ENCODE measurements at places on chromosomes 4 and X.

DNA sequence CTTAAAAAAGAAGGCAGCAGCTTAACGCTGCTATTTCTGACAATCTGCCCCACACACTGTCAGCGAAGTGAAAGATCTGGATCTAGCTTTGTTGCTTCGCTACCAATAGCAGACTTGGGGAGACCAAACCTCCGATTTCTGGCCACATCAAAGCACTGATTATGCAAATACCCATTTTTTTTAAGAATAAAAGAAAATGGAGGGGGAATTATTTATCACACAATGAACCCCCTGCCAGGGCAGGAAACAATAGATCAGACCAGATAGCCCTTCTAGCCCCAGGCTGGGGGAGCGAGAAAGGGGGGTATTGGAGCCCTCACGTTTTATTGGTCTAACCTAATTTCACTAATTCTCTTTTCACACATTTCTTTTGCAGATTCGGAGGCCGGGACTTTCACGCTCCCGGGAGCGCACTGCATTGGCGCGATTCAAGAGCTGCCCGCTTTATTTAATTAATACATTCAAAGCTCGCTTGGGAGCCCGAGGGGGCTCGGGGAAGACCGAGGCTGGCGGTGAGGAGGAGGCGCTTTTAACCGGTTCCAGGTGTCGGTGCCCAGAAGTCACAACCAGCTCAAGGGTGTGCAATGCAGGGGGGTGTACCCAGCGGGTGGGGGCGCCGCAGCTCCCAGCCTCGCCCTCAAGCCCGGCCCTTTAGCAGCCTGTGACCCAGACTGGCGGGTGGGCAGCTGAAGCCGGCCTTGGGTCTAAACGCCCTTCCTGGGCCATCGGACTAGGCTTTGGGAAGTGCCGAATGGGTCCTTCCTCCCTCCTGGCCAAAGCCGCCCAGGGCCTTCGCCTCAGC lies 5.5 kb downstream of the NEUROG2 start:
- DNase-seq = peak; percentile 23

GRCh38 chr4:120765260-120765680 lies 157.3 kb downstream of the PRDM5 start:
- no peak for DNase-seq

GRCh38 chr4:25937801-25938200 lies 23.8 kb downstream of the SMIM20 start:
- DNase-seq = no peak

DNA sequence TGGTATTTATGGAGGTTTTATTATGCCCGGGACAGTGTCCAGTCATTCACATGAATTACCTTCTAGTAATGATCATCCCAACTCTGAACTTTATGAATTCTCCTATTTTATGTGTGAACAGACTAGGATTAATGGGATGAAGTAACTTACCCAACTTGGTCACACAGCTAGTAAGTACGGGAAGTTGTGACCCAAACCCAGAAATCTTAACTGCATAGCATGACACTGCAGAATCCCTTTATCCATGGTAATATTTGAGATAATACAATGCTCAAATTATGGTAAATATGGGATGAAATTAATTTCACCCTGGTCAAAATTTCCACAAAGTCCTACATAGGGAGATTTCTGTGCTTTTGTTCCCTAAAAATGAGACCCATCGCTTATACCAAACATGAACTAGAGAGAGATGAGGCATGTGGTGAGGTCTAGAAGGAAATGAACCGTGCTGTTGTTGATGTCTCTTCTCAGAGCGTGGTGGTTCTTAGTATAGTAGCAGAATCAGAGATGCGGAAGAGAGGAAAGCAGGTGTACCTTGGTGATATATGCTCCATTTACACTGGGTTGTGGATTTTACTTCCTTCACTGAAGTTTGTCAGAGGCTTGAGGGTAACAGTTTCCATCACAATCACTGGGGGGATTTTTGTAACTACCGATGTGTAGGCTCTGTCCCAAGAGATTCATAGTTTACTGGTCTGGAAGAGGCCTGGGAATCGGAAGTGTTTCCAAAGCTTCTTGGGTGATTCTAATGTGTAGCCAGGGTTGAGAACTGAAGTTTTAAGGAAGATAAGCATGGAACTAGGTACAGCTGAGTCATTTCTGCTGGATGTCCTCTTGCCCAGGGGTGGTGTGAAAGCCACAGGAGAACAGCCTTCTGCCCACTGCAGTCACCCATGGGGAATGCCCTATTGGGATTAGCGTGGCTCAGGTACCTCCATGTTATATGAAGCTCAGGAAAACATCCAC lies 30.2 kb upstream of the FAM9C start:
- no peak for DNase-seq

- no peak for DNase-seq
Measured at GRCh38 chr4:4849106-4849505, 10.4 kb upstream of the MSX1 start.

GRCh38 chr4:156583265-156583664 lies 388.3 kb downstream of the PDGFC start:
- no peak for DNase-seq

- no peak for DNase-seq
Measured at GRCh38 chr4:122083989-122084388, 68.1 kb upstream of the BLTP1 start.

DNA sequence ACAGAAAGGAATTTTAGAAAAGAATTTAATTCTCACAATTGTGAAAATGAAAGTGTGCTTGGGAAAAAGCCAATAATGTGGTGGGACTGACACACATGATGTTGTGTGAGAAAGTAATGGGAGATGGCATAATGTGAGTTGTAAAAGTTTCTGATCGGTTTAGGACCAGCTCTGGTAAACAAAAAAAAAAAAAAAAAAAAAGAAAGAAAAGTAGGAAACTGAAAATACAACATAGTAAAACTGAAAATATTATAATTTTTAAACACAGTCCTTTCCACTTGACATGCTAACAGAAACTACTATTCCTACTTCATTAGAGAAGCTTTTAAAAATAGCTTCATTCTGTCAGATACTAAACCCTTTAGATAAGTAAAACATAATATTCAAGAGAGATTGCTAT lies 28.2 kb downstream of the RAP1GDS1 start:
- no peak for DNase-seq

DNA sequence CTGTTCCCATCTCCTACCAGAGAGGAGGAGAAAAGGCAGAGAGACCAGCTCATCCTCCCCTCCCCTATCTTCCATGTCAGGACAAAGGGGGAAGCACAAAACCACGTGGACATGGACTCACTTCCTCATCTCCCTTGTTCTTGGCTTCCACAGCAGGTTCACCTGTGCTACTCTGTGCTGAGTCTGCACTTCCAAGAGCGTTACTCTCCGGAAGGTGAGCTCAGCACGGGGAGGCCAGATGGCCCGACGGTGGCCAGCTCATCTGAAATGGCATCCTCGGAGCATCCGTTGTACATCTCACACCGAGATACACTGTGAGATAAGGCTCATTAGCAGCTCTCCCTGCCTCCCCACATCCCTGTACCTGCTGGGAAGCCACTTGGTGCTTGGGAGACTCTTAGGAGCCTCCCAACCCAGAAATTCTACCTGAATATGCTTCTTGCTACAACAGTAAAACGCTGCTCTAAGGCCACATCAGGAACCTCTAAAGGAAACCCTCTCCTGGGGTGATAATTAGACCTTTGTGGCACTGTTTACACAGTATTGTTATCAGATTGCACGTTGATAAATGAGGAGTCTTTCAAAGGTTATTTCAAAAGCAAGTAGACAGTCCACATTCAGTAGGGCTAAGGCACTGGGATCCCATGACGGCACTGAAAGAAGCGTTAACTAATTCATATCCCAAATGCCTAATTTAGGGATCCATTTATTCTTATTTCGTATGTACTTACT lies 19.4 kb downstream of the LGI2 start:
- DNase-seq = no peak

GRCh38 chr4:150541681-150542080 lies 40.3 kb upstream of the MAB21L2 start:
- no peak for DNase-seq

- no peak for DNase-seq
Measured at GRCh38 chrX:46251755-46252154, 293.5 kb downstream of the ZNF674 start.

DNA sequence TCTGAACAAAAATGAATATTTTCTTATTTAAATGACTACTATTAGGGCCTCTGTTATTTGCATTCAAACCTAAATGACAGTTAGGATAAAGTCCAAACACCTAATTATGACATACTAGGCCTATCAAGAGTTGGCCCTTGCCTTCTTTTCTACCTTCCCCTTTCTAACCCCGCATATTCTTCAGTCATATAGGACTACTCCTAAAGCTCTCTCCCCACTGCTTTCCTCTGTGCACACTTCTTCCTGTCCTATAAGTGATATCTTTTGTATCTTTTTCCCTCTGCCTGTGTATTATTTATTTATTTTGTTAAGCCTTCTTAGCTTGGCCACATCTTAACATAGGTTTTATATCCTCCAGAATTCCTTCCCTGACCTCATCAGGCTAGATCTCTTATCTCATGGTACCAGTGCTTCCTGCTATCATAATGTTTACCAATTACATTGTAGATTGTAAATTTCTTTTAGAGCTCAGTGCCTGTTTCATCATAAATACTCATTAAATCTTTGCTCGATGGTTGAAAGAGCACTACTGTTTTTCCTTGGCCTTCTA lies 22.5 kb downstream of the ERVMER34-1 start:
- no peak for DNase-seq

DNA sequence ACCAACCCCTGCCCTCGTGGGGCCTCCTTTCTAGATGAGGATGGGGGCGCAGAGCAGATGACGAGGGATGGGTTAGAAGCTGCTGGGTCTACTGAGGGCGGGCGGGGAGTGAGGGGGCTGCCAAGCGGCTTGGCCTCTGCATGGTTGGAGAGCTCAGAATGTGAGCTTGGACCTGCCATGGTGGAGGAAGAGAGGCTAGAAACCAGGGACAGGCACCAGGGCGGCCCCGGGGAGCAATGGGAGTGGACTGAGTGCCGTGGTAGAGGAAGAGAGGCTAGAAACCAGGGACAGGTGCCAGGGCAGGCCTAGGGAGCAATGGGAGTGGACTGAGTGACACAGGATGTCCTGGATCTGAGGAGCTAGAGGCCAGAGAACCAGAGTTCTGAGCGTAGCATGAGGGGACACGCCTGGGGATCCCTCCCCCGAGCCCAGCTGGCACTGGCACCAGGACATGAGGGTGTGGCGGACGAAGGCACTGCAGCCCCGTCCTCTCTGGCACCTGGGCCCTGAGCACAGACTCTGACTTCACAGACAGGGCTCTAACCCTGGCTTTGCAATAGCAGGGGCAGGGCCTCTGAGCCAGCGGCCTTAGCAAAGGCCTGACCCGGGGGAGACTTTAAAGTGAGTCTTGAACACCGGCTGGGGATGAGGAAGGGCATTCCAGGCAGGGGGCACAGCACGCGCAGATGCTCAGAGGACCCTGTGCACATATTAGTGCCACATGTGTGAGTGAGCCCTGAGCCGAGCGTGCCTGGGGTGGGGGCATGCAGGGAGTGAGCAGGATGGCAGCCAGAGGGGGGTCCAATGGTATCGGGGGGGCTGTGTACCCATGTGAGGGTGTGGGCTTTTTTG lies 214.0 kb upstream of the PSAPL1 start:
- no peak for DNase-seq

DNA sequence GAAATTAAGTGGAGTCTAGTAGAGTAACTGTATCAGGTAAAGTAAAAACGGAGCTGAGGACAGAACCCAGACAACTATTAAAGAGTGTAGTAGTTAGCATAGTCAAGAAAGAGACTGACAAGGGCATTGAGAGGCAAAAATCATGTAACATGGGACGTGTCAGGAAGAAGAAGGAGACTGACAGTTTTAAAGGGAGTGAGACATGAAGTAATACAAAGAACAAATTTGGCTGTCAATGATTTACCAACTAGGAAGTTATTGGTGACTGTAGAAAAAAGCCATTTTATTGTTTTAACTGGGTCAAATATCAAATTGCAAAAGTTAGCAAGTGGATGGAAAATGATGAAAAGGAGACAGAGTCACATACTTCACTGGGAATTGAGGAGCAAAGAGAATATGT lies 422.3 kb downstream of the MAPK10 start:
- DNase-seq = no peak

DNA sequence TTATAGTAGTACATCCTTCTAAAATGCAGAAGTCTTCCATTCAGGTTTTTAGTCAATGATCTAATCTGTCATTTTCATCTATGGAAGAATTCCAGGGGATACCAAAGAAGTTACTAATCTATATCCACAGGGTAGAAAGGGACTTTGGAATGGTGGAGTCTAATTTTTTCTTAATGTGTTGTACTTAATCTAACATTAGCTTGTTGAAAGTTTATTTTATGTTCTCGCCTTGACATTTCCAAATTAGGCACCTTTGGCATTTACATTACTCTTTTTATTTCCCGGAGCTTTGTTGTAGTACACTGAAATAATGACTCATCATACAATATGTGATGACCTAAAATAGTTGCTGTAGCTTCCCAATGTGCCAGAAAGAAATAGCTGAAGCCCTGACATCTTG lies 91.5 kb downstream of the HTR2C start:
- no peak for DNase-seq

GRCh38 chr4:3332498-3332897 lies 39.7 kb downstream of the RGS12 start:
- DNase-seq = no peak

DNA sequence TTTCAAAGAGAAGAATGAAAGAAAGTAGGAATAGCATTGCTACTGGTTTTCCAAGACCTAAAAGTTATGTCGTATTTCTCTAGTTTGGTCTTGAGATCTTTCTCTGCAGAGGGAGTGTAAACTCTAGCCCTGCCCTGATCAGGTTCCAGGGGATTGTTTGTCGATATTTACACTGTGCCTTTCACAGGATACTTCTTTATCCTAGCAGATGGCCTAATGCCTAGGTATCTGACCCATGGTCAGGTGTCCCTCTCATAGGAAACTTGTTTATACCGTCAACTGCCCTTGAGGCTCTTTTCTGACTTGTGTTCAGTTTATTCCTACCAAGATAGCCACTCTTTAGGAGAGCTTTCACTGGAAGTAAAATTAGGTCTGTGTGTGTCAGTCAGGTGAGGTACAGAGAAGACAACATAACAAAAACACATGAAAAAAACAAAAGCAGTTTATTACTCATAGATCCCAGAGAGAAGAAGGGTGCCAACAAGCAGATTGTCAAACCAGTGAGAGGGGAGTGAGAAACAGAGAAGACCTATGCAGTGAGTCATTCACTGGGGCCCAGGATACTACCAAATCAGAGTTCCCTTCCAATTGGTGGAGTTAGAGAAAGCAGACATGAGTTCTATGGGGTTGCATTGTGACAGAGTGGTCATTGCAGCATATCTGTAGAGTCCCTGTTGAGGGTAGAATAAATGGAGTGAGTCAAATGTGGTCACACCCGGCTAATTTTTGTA lies 40.6 kb upstream of the THOC2 start:
- DNase-seq = peak; percentile 73

DNA sequence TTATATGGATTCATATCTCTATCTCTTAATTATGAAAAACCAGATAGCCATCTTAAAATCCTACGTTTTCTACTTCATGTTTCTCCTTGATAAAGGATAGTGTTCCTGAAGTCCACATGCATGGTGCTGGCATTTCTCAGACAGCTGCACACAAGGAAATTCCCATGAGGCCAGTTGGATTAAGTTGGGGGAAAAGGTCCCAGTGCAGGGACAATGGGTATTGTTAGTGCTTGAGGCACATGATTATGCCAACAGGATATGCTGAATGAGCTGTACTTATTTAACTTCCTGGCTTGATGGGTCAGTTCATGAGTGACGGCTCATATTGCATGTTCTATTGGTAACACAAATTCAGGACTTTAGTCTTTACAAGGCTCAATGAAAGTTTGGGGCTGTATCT lies 913.9 kb upstream of the NDST4 start:
- no peak for DNase-seq

Data from DMS53 (cell line).